ENCODE measurements at places on chromosomes 7 and 10.

- DNase-seq: no peak
Measured at GRCh38 chr10:92918603-92919002, 70.3 kb downstream of the EXOC6 start.

- DNase-seq: peak; percentile 76
Measured at GRCh38 chr10:84715911-84716310, 387.5 kb downstream of the CCSER2 start.

- no peak for DNase-seq
Measured at GRCh38 chr10:58665361-58665760, 152.7 kb downstream of the BICC1 start.

DNA sequence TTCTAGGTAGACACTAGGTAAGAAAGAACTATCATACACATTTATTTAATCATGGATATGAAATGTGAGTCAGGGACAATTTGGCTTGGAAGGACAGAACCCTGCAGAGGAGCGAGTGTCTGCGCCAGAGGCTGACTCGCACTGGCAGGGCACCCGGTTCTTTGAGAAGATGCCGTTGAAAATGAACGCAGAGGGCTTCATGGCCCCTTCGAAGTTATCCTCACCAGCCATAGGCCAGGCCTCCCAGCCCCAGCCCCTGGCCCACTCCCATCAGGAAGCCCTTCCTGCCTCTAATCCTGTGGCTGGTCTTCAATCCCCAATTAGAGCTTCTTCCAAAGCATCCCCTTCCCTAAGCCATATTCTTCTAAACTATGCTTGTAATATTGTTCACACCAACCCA is 239.8 kb downstream of the TCERG1L start:
- DNase-seq: no peak

GRCh38 chr10:98134117-98134430 is 383 bp upstream of the R3HCC1L start:
- DNase-seq: no peak

GRCh38 chr10:129730272-129730992 is 233.6 kb downstream of the EBF3 start:
- no peak for DNase-seq

DNA sequence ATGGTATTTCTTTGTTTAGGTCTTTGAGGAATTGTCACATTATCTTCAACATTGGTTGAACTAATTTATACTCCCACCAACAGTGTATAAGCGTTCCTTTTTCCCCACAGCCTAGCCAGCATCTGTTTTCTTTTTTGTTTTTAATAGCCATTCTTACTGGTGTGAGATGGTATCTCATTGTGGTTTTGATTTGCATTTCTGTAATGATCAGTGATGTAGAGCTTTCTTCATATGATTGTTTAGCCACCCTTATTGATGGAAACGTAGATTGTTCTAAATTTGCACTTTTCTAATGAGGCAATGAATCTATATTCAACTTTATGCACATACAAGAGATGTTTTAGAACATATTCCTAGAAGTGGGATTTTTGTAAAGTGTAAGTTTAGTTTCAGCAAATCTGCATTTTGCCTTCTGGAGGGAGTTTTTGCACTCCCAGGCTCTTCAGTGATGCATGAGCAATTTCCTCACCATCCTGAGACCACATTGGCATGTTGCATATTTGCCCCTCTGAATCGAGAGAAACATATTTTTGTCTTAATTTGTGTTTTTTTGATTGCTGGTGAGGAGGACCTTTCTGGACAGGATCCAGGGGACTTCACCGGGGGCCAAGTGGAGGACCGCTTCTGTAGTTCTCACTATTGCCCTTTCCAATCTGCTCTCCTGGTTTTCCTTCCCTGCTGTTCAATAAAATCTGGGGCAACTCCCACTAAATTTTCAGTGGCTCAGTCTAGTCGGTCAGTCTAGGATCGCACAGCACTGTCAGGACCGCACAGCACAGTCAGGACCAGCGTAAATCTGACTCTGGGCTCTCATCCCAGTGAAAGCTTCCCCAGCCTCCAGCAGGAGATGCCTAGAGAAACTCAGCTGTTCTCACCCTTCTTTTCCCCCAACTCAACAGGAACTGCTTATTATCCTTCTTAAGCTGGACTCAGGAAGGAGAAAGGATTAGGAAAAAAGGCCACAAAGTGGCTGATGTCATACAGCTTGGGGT is 157.0 kb downstream of the PTPN20 start:
- no peak for DNase-seq

DNA sequence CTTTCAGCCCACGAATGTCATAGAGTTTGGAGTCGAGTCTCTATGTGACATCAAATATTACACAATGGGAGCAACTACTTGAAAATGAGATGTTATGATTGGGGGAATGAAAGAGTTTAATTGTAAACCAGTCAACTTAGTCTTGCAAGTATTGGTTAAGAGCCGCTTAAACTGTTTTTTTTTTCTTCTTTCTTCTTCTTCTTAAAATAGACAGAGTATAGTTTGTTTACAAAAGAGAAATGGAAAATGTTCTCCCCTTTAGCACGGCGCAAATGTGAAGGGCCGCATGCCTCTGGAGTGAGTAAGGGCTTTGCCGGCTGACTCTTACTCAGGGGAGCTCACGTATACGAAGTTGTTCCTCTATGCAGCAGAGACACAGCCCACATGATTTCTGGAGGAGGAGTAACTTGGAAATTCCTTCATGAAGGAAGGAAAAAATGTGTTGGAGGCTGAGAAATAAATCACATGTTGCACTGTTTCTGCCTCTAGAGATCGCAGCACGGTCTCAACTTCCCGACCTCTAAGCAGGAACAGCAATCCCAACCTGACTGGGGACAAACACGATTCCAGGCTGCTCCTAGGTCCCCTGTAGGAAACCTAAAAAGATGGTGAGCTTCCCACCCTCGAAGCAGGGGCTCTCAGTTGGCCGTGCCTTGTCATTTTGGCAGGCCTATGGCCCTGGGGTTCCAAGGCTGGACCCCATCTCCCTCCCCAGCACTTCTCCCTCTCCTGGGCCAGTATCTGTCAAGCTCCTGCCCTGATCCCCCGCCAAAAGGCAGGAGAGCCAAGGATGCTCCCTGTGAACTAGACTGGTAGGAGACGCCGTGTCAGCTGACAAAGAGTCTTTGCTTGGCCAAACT is 44.8 kb downstream of the MYOF start:
- no peak for DNase-seq

GRCh38 chr10:80488539-80489066 is 34.5 kb downstream of the TSPAN14 start:
- DNase-seq: no peak

- DNase-seq: no peak
Measured at GRCh38 chr10:64090865-64091264, 569.7 kb downstream of the REEP3 start.

GRCh38 chr7:13871008-13871407 is 118.5 kb downstream of the ETV1 start:
- no peak for DNase-seq

GRCh38 chr10:81040031-81040430 is 502.3 kb downstream of the SH2D4B start:
- DNase-seq: no peak

Data from H1 (cell line).